ENCODE measurements at places on chromosomes 1 and 21. TPM values are rescaled to one million over a fixed set of nuclear protein-coding genes. Genes with fewer than 3 reads are reported as not detected.

The TLCD4 gene
- total RNA-seq: 3.4 TPM

The KRTAP12-2 gene
- total RNA-seq: not detected

The ACKR1 gene
- 4.1 TPM for total RNA-seq

The DYNLT4 gene
- total RNA-seq: not detected

The TEDDM1 gene
- not detected for total RNA-seq

The PTGFRN gene
- 98.9 TPM for total RNA-seq

The EPHA2 gene
- 37.2 TPM for total RNA-seq

The CBR3 gene
- total RNA-seq: not detected

The EPS15 gene
- total RNA-seq: 70.7 TPM

The CD53 gene
- 25.4 TPM for total RNA-seq

The COL11A1 gene
- total RNA-seq: not detected

The ST6GALNAC5 gene
- 2.2 TPM for total RNA-seq

The HRNR gene
- total RNA-seq: not detected

The LBR gene
- total RNA-seq: 70.9 TPM

The KRTAP6-3 gene
- total RNA-seq: not detected

The MFSD2A gene
- total RNA-seq: 2.0 TPM

The BGLAP gene
- 2.1 TPM for total RNA-seq

The TTC34 gene
- total RNA-seq: 0.14 TPM

The GJC2 gene
- total RNA-seq: 0.96 TPM

The OR2L13 gene
- not detected for total RNA-seq

The DAB1 gene
- total RNA-seq: 0.48 TPM

The RER1 gene
- total RNA-seq: 101 TPM

The PTPN7 gene
- total RNA-seq: 32.5 TPM

The CFHR5 gene
- not detected for total RNA-seq

The TTC4 gene
- total RNA-seq: 1.8 TPM

The CYP4X1 gene
- total RNA-seq: not detected

The SLC9C2 gene
- total RNA-seq: not detected

The CAPN8 gene
- total RNA-seq: 126 TPM

The COL24A1 gene
- total RNA-seq: 0.68 TPM

The SPATA21 gene
- total RNA-seq: not detected

The ACTA1 gene
- 17.5 TPM for total RNA-seq

The SAMD13 gene
- 2.2 TPM for total RNA-seq

The CFH gene
- total RNA-seq: 5.2 TPM

The MCOLN3 gene
- not detected for total RNA-seq

The NEGR1 gene
- total RNA-seq: 7.0 TPM

The ACTL8 gene
- total RNA-seq: not detected

The PSRC1 gene
- 1.9 TPM for total RNA-seq

The GNAT2 gene
- total RNA-seq: not detected

The LYPD8 gene
- total RNA-seq: 21.9 TPM

The UBR4 gene
- 140 TPM for total RNA-seq

The BNIPL gene
- 0.68 TPM for total RNA-seq

The KIF1B gene
- total RNA-seq: 50.9 TPM

The PAQR7 gene
- 2.0 TPM for total RNA-seq

The APOBEC4 gene
- total RNA-seq: not detected

The SIK1 gene
- total RNA-seq: 13.4 TPM

The XCL1 gene
- total RNA-seq: not detected

The KRTAP11-1 gene
- total RNA-seq: not detected

The CACHD1 gene
- 1.6 TPM for total RNA-seq

The NBL1 gene
- total RNA-seq: 177 TPM

The TSPEAR gene
- not detected for total RNA-seq

The LCE4A gene
- total RNA-seq: not detected

The PROX1 gene
- total RNA-seq: 8.5 TPM

The RGS16 gene
- not detected for total RNA-seq

The AMY1A gene
- not detected for total RNA-seq

The CELA3A gene
- total RNA-seq: not detected

The CITED4 gene
- total RNA-seq: 7.6 TPM

The IFNLR1 gene
- 12.9 TPM for total RNA-seq

The CGN gene
- total RNA-seq: 351 TPM

The S1PR1 gene
- 5.6 TPM for total RNA-seq
